Tibial nerve (tissue), 4 donors: ENCODE measurements at places on chromosomes 11 and 22. TPM values are rescaled to one million over a fixed set of nuclear protein-coding genes. Genes with fewer than 3 reads are reported as not detected.

Gene FOLH1
- total RNA-seq = 7.2 TPM

Gene OR10A2
- not detected for total RNA-seq

Gene PLEKHA7
- 51.3 TPM for total RNA-seq

Gene DEFB131B
- not detected for total RNA-seq

- no peak for DNase-seq
- no peak overlapping the region for H3K4me3 ChIP-seq
- no peaks in the 10 kb centered on the region for H3K36me3 ChIP-seq
- H3K27me3 ChIP-seq = no peaks in the 10 kb centered on the region
- no peak overlapping the region for H3K27ac ChIP-seq
Observed at GRCh38 chr11:85269109-85269508, 358.0 kb downstream of the DLG2 start.

GRCh38 chr11:33622186-33622585 lies 78.4 kb downstream of the C11orf91 start:
- no peak overlapping the region for H3K4me3 ChIP-seq
- H3K4me1 ChIP-seq = peaks cover 10% of the 10 kb centered on the region

DNA sequence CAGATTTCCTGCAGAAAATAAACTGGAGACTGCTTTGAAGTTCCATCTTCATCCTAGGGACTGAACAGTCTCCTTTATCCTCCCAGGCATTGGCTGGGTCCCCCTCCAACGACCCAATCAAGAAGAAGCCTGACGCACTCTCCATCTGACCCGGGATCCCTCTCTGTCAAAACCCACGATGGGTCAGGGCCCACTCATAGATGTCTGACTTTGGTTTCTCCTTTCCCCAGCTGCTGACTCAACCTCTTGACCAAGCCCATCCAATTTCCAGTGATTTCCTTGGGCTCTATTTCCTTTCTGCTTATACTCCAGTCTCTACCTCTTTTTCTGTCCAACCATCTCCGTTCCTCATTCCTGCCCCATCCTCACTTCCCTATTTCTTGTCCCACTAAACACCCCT lies 189.7 kb downstream of the MIAT start:
- DNase-seq = no peak
- no peak overlapping the region for H3K4me3 ChIP-seq
- no peaks in the 10 kb centered on the region for H3K36me3 ChIP-seq
- no peaks in the 10 kb centered on the region for H3K27me3 ChIP-seq

DNA sequence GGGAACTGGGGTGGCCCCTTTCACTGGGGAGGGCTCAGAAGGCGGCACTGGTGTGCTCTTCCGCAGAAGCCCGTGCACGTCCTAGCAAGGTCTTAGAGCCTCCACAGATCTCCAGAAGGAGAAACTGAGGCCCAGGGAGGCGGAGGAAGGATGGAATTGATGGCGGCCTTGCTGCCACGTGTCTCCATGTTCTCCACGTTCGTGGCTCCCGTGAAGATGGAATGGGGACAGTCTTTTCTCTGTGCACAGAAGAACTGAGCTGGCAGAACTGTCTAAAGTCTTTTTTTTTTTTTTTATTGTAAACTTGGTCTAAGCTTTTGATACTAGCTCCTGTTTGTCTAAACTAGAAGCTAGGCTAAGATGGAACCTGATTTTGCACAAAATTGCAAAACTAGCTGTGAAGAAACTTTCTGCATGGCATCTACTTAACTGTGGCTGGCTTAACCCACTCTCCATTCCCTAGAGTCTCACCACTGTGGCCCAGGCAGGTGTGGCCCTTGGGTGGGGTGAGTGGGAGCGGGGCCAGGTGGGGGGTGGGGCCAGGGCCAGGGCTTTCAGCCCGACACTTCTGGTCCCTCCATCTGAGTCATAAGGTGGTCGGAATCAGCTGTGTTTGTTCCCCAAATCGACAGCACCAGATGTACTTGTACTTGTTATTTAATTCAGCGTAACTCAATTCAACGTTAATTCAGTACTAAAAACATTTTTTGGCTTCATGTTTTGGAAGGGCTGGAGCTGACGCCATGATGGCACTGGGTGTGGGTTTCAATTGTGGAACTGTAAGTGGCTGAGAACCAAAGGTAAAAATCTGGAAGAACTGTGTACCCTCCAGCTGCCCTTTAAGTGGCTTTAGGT lies 120.7 kb downstream of the MPPED1 start:
- no peaks in the 10 kb centered on the region for H3K4me1 ChIP-seq
- DNase-seq = no peak
- no peak overlapping the region for H3K4me3 ChIP-seq
- no peaks in the 10 kb centered on the region for H3K36me3 ChIP-seq
- H3K27ac ChIP-seq = no peak overlapping the region
- H3K27me3 ChIP-seq = no peaks in the 10 kb centered on the region

DNA sequence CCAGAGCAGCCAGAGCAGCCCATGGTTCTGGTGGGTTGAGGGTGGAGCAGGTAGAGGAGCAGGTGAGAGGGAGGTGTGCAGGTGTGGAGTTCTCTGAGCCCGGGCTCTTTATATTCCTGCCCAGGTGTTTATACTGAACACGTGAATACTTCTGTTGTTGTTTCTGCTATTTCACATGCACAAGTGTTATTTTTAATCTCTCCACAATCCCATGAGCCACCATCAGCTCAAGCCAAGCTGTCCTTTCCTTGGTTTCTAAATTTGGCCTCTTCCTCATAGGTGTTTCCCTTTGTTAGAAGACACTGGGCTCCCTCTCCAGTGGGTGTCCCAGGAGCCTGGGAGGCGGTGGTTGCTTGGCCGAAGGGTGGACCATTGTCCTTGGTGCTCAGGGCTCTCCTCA lies at the start of gene KRTAP5-3:
KRTAP5-3 (minus strand) TSS at position 101 of the 400 bp plus-strand sequence; CDS start at position 23, 78 bp downstream.
- H3K4me1 ChIP-seq = no peaks in the 10 kb centered on the region
- no peaks in the 10 kb centered on the region for H3K36me3 ChIP-seq
- no peak within 1 kb of the TSS for H3K4me3 ChIP-seq
- peaks cover 10% of the 10 kb centered on the region for H3K27me3 ChIP-seq
- DNase-seq = no peak
